ENCODE measurements at places on chromosomes 12 and 14.

- DNase-seq: no peak
Measured at GRCh38 chr12:21433525-21433924, 3.9 kb upstream of the PYROXD1 start.

- peak; percentile 73 for DNase-seq
Measured at GRCh38 chr12:48350249-48351021, at the start of gene ZNF641. ZNF641 (minus strand) TSS chr12:48350919; CDS start chr12:48348090, 2,829 bp downstream.

DNA sequence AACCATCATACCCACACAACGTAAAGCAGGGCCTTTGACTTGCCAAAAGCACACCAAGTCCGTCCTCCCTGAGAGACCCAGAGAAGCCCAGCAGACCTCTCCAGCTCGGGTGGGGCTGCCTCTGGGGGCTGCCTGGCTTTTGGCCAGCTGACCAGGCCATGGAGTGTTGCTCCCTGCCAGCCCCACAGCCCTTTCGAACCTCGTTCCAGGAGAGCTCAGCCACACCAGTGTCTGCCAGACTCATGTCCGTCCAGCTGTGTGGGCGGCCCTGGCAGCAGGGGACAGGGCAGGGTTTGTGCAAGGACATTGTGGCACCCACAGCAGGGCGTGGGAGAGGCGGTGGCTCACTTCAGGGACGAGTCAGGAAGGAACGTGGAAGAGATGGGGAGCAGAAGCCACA, 22.6 kb upstream of the IRF2BPL start:
- DNase-seq: no peak

DNA sequence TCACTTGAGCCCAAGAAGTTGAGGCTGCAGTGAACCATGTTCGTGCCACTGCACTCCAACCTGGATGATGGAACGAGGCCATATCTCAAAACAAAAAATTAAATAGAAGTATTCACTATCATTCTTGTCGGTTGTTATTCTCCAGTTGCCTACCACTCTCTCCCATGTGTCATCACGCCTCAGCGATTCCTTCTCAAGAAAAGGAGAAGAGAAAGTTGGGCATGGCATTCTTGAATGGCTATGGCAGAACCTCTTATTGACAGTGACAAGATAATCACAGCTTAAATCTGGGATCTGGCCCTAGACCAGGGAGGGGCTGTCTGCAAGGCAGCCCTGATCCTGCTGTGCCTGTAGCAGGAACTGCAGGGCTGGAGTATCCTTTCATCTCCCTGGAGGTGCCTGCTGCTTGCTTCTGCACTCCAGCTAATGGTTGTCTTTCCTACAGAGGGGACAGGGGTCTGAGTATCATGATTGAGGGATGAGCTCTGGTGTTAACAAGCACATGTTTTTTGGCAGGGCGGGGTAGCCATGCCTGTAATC, 12.8 kb upstream of the MLEC start:
- DNase-seq: no peak

GRCh38 chr12:12461923-12462315, 100.7 kb downstream of the DUSP16 start:
- no peak for DNase-seq

DNA sequence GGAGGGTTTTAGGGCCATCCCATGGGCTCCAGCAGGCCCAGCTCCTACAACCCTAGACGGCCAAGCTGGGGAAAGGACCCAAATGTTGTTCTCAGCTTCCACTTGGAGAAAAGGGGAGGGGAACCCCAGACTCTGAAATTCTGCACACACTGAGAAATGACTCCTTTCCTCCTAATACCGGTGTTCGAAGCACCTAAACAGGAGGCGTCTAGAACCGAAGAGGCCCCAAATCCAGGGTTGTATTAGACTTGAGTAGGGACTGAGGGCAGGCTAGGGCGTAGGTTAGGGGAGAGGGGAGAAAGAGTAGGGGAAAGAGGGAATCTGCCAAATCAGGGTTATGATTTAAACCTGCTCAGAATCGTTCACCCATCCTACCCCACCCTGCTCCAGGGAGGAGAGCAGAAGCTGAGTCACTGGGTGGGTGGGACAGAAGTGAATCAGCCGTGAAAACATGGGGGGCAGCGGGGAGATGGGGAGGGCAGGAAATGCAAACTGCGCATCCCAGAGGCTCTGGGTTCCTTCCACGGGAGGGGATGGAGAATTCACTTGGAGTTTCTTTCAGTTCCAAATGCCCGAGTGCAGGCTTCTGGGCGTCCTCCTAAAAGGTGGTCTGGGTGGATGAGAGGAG, 1.0 kb downstream of the IGFBP6 start:
- DNase-seq: no peak

- no peak for DNase-seq
Measured at GRCh38 chr12:95396849-95397468, 77.0 kb upstream of the METAP2 start.

DNA sequence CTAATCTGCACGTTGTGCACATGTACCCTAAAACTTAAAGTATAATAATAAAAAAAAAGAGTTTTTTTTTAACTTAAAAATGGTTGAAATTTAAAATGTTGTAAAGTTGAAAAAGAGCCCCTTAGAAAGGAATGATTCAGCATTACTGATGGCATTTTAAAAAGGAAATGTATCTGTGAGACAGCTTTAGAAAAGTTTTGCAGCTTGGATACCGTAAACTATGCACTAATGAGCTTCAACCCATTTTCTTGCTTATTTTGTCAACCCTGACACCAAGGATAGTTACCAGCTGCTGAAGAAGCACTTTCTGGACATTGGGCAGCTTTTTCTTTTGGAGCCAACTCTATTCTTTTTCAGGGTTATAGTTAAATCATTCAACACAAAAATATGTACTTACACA, 4.3 kb downstream of the BICD1 start:
- no peak for DNase-seq

DNA sequence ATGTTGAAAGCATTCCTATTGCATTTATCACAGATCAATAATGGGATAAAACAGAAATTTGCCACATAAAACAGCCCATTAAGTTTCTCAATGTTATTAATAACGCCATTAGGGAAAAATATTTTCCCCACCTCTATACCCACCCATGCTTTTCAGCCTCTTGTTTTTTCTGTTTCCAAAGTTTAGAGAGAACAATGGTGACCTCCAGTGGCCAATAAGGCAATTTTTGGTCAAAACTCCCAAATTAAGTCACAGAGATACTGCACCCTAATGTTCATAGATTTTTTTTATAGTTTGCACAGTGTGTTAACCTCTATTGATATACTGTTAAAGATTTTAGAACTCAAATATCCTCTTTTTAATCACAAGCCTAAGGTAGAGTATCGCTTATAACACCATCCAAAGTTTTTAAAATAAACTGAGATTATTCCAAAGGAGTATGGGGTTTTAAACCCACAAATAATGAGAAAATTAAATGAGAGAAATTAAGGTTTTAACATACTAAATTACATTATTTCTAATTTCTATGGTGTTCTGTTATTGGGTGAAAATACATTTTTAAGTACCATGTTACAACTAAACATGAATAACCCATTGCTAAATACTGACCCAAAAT, 184.7 kb upstream of the DCN start:
- no peak for DNase-seq

DNA sequence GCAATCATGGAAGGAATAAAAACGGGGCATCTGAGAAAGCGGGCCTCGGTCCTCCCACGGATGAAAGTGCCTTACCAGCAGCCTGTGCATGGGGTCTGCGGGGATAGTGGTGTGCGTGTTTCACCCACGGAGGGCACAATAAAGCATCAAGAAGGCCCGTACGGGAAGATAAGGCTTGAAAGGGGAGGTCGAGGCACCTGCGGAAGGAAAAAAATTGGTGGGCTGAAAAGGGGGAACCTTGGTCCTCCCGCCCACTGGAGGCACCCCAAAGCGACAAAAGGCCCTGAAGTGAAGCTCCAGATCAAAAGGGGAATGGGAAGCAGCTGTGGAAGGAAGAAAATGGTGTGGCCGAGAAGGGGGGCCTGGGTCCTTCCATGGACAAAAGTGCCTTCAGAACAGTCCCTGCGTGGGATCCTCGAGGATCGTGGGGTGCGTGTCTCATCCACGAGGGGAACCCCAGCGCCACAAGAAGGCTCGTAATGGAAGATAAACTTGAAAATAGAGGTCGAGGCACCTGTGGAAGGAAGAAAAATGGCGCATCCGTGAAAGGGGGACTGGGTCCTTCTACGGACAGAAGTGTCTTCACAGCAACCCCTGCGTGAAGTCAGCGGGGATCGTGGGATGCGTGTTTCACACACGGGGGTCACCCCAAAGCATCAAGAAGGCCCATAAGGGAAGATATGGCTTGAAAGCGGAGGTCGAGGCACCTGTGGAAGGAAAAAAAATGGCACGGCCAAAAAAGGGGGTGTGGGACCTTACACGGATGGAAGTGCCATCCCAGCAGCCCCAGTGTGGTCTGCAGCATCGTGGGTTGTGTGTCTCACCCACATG, 276.9 kb downstream of the ALG10 start:
- DNase-seq: no peak

DNA sequence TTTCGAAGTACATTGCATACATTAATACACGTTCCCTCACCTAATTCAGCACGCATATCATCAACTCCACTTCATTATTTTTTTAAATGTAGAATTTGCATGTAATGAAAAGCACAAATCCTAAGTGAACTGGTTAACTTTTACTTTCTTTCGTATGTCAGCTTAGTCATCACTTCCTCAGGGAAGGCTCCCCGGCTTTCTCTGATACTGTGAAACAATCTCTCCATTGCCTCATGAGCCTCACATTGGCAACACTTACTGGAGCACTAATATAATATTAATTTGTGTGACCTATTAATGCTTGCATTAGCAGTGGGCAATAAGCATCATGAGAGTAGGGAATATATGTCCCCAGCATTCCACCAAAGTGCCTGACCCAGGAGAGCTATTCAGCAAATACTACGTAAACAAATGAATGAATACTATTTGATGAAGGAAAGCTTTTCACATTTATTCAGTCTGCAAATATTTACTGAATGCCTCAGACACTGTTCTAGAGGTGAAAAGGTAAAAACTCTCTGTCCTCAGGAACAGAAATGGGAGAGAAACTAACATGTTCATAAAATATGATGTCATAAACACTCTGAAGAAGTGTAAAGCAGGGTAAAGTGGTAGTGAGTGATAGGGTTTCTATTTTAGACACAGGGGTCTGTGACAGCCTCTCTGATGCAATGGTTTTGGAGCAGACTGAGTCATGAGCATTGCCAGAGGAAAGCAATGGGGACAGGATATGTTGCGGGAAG, 327.5 kb upstream of the DIO2 start:
- DNase-seq: no peak

DNA sequence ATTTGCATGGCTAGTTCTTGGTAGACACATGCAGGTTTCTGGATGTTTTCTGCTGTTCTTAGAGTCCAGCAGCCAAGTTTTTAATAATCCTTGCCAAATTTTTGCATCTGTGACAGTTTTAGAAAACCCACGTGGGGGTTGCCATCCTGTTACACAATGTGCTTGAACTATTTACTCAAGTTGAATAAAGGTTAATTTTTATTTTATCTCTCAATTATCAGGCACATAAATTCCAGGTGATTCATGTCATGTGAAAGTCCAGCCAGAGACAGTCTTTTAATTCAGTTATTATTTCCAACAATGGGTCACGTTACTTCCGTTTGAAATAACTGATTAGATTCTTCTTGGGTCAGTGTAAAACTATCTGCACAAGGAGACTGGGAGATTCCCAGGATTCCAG, 15.7 kb downstream of the MYRFL start:
- DNase-seq: no peak
